ENCODE measurements at places on chromosomes 11 and 22.
A peak's percentile ranks its signal among the peaks of the same experiment; 100 is the strongest.

- no peak for DNase-seq
Observed at GRCh38 chr22:16958475-16958874, 49.5 kb downstream of the GAB4 start.

DNA sequence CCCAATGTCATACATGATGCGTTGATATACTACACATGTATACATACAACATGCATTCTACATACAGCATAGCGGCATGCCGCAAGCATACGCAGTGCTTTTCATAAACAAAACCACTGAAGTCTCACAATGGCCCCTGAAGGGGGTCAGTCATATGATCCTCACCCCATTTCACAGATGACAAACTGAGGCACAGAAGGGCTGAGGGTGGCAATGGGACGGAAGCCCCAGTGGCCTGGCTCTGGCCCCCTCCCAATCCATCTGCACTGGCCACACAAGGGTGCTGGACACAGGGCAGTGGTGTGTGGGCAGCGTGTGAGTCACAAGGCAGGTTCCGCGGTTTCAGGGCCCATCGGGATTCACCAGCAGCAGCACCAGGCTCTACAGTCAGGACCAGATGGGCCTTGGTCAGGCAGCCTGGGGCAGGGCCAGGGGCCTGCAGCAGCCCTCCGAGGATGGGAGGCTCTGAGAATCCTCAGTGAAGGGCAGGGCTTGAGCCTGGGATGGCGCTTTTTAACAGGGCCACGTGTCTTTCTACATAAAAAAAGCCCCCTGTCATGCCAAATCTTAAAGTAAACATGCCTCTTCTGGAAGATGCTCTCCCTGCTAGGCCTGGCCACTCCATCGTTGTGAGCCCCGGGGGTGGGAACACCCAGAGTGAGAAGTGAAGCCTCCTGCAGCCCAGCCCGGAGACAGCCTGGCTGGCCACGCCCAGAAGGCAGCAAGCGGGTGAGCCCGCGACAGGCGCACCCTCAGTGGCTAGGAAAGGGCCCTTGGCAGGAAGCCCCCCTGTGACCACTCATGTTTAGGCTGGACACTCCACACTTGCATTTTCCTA, 206.5 kb downstream of the CTTN start:
- DNase-seq = no peak

GRCh38 chr22:24807284-24807950, 1.4 kb downstream of the SGSM1 start:
- DNase-seq = peak; percentile 44

- DNase-seq = no peak
Observed at GRCh38 chr11:64752175-64752970, 7.4 kb downstream of the PYGM start.

DNA sequence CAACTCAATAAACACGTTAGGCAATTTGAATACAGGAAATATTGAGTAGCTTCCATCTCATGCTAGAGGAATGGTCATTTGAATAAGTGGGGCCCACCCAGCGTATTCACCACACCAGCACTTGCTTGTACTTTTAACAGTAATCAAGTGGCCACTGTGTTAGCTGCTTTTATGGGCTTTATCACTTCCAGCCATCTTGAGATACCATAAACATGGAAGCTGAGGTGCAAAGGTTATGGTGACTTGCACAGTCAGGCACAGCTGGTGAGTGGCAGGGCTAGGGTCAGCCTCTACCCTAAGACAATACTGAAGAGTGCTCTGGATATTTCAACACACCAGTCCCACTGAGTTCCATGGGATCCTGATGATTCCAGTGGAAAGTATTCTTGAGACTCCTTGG, 6.7 kb downstream of the JOSD1 start:
- DNase-seq = no peak

GRCh38 chr11:74676596-74676995, 54.6 kb downstream of the CHRDL2 start:
- no peak for DNase-seq

- DNase-seq = no peak
Observed at GRCh38 chr11:117603932-117604331, 193.1 kb downstream of the DSCAML1 start.

DNA sequence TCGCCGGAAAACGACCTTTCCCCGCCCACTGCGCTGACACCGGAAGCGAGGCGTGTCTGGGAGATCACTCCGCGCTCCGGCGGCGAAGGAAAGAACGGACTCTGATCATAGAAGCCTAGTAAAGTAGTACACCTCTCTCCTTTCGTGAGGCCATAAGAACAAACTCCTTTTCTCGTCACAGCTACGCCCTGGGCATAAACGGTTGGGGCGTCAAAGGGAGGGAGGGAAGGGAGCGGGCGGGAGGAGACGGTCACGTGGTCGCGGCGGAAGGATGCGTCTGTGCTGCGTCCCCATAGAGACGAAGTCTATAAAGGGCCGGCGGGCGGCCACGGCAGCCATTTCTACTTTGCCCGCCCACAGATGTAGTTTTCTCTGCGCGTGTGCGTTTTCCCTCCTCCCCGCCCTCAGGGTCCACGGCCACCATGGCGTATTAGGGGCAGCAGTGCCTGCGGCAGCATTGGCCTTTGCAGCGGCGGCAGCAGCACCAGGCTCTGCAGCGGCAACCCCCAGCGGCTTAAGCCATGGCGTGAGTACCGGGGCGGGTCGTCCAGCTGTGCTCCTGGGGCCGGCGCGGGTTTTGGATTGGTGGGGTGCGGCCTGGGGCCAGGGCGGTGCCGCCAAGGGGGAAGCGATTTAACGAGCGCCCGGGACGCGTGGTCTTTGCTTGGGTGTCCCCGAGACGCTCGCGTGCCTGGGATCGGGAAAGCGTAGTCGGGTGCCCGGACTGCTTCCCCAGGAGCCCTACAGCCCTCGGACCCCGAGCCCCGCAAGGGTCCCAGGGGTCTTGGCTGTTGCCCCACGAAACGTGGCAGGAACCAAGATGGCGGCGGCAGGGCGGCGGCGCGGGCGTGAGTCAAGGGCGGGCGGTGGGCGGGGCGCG, at the start of gene ATF4:
Gene ATF4, plus strand, starts transcription at position 337 of the 880 bp plus-strand sequence. CDS start 884 bp downstream, outside the sequence.
- DNase-seq = peak; percentile 89

DNA sequence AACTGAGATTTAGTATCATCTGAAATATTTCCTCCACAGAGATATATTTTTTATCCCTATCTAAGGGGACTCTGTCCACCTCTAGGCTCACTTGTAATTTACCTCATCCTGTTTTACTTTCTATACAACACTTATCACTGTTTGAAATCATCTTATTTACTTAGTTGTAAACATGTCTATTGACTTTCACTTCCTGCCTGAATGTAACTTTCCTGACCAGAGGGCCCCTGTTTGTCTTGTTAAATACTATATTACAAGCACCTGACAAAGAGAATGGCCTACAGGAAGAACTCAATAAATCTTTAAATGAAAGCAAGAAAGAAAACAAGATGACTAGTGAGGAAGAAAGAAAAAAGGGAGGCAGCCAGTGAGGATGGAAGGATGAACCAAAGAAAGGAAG, 1727.5 kb downstream of the LRRC4C start:
- no peak for DNase-seq

GRCh38 chr11:79237703-79238102, 203.1 kb downstream of the TENM4 start:
- DNase-seq = no peak

- DNase-seq = no peak
Observed at GRCh38 chr11:127521413-127521812, 520.8 kb upstream of the KIRREL3 start.

DNA sequence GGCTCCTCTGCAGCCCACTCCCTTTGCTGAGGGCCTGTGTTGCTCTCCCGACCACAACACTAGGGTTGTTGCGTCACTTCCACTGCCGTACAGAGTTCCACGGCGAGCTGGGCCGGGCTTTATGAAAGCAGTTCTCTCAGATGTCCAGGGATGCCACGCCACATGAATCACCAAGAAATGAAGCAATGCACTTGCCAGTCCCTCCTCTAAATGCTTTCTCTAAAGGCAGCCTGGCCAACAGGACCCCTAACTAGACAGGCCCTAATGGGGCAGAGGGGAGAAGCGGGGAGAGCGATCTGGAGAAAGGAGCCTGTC, 188.7 kb downstream of the CTTN start:
- no peak for DNase-seq

- DNase-seq = no peak
Observed at GRCh38 chr22:22469527-22469926, 39.0 kb downstream of the ZNF280B start.

DNA sequence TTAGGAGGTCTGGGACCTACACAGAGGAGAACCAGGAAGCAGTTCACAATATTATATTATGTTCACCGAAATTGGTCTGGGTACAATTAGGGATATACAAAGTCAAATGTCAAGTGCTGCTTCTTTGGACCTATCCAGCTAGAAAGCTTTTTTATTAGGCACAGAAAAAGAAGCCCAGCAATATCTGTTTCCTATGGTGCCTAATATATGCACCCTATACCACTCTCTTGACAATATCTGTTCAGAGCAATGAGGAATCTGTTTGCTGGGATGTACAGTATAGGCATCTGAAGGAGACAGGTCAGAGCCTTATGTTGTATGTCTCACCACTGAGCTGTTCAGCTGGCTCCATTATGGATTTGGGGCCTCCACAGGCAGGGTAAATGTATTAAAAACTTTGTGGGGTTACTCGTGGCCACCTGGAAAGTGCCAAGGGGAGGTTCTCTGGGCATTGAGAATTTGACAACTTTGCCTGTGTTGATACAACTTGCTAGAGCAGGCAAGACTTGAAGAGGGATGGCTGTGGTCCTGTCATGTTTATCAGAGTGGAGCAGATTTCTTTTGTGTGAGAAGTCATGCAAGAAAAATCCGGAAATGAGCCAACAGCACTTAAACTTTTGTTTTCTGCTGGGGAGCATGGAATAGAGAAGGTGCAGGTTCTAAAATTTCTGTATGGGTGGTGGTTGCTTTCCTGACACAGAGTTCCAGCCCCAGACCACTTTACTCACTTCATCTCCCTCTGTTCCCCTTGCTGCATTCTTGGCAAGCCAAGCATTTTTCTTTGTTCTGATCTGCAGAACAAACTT, 10.1 kb downstream of the STIM1 start:
- DNase-seq = no peak

- DNase-seq = no peak
Observed at GRCh38 chr11:76653674-76654284, 16.8 kb downstream of the LRRC32 start.

GRCh38 chr11:11436715-11437313, 83.8 kb upstream of the CSNK2A3 start:
- no peak for DNase-seq

GRCh38 chr11:60563553-60564235, 48.5 kb downstream of the MS4A13 start:
- DNase-seq = no peak

DNA sequence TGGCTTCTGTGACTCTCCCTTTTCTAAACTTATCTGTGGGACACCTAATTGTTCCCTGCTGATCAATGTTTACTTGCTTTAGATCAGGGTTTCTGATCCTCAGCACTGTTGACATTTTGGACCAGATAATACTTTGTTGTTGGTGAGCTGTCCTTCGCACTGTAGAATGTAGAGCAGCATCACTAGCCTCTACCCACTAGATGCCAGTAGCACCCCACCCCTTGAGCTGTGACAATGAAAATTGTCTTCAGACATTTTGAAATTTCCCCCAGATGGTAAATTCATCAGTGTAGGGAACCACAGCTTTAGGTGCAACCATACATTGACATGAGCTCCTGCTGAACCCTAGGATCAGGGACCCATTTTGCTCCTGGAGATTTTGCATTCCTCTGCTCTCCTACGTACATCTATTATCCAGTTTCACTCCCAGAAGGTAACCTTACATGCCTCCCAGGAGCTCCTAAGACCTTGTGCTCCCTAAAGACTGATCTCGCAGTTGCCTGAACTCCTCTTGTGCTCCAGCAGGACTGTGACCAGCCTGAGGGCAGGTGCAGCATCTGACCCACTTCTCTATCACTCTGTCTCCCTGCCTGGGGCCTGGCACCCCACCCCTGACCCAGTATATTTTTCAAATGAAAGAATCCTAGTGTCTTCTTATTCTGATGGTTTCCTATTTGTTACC, 107.8 kb downstream of the FAR1 start:
- DNase-seq = no peak

DNA sequence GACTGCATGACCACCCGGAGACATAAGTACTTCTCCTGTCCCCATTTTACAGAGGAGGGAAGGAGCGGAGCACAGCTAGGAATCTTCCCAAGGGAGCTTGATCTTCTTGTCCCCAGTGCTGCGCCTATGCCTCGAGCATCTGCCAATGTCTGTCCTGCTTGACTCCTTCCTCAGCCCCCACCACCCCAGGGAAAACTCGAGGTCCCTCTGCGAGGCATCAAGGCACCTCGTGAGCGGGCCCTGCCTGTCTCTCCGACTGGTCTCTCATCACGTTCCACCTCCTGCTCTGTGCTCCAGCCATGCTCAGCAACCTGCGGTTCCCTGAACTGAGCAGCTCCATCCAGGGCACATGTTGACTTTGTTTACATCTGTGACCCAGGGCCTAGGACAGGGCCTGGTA, 2.5 kb downstream of the NCF4 start:
- no peak for DNase-seq

DNA sequence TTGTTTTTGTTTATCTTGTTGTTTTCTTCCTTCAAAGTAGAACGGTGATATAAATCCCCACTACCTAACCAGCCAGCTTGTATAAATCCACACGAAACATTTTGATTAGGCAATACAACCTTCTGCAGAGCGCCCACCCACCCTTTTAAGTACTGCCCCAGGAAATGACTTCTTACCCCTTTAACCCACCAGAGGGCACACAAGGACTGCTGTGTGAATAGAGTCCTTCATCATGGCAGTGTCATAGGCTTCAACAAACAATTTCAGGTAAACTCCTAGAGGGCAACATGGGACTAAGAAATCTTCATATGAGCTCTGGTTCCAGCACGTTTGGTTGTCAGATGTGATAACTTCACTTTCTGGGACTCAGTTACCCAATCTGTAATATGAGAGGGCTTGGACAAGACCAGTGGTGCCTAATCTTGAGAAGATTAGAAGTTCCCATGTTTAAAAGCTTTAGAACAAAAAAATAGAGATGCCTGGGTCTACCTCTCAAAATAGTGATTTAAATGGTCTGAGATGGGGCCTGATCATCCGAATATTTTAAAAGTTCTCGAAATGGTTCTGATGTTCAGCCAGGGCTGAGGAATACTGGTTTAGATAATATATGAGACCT, 56.1 kb downstream of the PIWIL4 start:
- DNase-seq = peak; percentile 75

DNA sequence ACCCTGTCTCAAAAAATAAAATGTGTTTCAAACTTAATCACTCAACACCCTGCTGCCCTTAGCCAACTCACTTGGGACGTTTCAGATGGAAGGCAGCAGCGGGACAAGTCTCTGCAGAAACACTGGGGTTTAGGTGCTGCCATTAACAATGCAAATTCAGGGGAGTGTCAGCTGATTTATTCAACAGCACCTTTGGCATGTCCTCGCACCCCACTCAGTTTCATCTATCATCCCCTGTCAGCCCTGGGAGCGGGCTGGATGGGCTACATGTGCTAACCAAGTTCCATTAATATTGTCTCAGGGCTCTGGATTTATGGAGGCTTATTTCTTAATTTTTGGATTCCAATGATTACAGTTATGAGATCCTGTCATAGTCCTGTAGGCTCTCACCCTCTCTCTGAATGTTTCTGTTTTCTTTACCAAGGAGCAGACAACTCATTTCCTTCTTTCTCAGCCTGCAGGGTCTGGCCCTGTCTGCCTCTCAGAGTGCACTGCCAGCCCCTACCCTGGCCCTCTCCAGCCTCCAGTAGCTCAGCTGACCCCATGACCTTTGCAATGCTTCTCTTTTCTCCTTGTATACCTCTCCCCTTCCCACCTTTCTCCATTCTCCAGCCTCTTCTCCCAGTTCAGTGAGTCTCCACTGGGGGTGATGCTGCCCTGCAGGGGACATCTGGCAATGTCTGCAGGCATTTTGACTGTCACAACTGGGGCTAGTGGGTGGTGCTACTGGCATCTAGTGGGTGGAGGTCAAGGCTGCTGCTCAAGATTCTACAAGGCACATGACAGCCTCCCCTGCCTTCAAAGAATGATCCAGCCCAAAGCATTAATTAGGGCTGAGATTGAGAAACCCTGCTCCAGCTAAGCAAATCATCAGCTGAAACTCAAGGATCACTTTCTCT, 79.0 kb downstream of the APIP start:
- DNase-seq = no peak

All from BE2C (cell line).